LNCaP clone FGC (cell line): ENCODE measurements at places on chromosomes 2 and 18.

- no peak for DNase-seq
Measured at GRCh38 chr2:133885847-133886246, 317.6 kb upstream of the NCKAP5 start.

DNA sequence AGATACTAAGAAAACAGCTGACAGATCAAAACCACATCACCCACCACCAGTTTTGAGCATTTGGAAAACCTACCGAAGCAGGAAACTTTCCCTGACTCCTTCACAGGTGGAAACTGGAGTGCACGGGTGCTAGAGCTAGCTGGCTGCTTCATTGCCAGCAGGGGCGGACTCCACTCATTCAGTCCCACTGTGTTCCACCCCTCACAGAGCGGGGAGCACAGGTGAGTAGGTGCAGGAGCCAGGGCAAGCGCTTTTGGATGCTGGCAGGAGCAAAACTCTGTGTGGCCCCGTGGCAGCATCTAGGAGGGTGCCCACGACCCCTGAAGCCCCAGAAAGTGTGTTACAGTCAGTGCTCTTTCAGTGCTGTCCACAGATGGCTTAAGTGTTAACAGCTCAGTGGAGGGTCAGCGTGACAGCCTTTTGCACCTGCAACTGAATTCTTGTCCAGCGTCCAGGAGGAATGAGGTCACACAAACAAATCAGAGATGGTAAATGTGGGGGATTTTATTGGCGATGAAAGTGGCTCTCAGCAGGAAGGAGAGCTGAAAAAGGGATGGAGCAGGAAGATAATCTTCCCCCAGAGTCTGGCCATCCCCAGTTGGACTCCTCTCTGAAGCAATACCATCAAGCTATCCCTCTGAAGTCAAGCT lies 71.1 kb downstream of the TMEM163 start:
- DNase-seq: no peak

GRCh38 chr2:218780046-218780445 lies 1.9 kb upstream of the CYP27A1 start:
- DNase-seq: no peak

- peak; percentile 6 for DNase-seq
Measured at GRCh38 chr2:33134086-33134771, 187.5 kb downstream of the LTBP1 start.

GRCh38 chr2:177029901-177030300 lies 182.7 kb upstream of the HNRNPA3 start:
- DNase-seq: no peak

- no peak for DNase-seq
Measured at GRCh38 chr2:220473611-220474010, 846.2 kb downstream of the SLC4A3 start.

DNA sequence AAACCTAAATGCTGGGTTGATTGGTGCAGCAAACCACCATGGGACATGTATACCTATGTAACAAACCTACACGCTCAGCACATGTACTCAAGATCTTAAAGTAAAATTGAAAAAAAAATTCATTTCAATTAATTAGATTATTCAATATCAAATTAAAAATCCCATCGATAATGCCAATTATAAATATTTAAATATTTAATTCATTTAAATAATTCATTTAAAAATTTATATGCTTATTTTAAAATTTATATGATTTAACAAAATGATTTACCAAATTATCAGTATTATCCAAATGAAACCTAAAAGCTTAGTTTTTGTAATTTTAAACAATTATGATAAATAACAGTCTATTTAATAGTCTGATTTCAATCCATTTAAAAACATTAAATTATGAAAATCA lies 560.4 kb downstream of the NUP35 start:
- DNase-seq: no peak

DNA sequence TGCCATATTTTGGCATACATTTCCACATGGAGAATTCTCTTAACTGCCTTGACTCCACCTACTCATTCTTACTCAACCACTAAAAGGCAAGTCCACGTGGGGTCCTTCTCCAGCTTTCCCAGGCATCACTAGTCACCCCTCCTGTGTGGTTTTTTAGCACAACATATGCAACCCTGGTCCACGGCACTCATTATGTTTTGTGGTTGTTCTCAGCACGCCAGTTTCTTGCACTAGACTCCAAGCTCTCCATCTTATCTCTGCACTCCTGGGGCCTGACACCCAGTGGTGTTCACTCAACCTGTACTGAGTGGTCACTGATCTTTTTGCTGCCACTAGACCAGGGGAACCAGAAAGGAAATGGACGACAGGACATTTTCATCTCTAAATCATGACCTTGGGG lies 18.0 kb downstream of the MARCHF4 start:
- no peak for DNase-seq

DNA sequence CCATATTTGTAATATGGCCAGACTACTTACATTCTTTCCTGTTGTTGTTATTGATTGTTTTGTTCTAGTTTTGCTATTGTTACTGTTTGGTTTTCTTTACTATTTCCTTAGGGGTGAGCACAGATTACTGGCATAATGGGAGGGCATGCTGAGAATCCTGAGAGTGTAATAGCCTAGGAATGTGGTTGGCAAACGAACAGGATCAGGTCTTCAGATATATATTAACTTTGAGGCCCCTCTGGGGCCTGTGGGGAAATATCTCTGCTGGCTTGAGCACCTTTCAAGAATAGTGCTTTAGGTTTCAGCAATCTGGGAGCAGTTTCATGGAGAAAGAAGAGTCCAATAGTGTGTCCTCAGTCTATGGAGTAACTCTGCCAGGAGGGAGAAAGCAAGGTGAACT lies 144.4 kb downstream of the THSD7B start:
- no peak for DNase-seq

DNA sequence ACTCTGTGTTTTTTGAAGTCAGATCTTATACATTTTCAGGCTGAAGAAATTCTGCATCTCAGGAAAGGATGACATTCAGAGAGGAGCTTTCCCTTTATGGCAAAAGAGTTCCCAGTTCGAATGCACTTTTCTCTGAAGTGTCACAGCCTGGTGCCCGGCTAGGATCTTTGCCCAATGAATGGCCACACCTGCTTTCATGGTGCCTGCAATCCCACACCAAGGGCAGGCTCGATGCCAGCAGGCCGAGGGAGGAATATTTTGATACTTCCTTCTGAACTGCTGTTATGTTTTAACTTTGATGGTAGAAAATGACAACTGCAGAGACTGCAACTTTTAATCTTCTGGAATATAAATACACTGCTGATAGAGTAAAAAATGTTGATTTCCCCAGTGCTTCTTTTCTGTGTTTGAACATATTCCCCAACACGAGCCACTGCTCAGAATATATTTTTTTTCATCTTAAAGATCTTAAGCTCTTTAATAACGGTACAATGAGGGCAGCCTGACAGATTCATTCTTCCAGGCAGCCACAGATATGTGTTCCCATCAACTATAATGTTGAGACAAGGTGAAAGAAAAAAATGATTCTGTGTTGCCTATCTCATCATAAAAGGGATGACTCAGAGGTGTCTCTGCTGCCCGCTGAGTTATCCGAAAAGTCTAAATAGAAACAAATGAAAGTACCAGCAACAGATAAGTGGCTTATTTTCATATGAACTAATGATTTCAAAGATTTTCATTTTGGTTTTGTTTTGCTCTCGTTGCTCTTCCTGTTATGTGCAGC lies 848.5 kb downstream of the DCDC2C start:
- DNase-seq: no peak

GRCh38 chr2:25756536-25756935 lies 83.2 kb upstream of the DTNB start:
- DNase-seq: no peak

- DNase-seq: no peak
Measured at GRCh38 chr18:70554854-70555445, 266.1 kb downstream of the SOCS6 start.

DNA sequence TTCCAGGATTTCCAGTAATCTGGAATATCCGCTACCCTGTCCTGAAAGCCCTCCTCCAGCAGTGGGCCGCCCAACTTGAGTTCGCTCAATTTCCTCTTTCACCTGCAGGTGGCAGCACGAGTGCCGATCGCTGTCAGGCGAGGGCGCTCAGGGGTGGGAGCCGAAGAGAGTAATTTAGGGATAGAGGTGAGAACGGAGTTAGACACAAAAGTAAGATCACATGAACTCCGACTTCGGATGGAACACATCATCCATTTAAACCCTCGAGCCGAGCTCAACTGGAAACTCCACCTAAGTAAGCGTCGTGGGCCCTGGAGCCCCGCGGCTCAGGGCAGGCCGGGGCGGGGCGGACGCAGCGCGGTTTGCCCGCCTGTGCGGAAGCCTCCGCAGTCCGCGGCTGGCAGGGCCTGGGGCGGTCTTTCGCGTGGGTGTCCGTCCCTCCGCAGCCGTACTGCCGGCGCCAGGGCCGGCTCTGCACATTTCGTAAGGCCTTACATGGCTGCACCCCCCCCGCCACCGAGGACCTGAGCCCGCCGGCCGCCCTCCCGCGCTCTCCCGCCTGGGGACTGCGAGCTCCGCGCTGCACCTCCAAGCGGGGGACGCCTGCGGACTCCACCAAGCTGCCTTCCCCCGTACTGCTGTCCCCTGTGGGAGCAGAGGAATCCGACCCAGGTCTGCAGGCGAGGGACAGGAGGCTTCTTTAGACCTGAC lies 61.2 kb downstream of the SEMA4F start:
- DNase-seq: no peak

DNA sequence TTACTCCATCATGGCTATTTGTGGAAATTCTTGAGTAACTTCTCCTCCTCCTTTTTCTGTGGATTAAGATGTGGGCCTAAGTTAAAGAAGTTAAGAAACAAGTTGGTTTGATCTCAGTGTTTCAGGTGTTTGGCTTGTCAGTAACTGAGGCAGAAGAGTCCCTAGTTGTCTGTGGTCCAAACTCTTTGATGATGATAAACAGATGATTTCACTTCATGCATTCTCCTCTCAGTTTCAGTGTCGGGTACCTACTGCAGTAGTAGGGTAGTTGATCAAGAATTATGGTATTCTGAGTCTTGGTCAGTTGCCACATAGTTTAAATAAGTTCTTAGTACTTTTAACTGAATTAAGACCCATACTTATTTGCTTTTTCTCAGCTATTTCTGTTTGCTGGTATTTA lies 85.6 kb downstream of the NCOA1 start:
- no peak for DNase-seq

DNA sequence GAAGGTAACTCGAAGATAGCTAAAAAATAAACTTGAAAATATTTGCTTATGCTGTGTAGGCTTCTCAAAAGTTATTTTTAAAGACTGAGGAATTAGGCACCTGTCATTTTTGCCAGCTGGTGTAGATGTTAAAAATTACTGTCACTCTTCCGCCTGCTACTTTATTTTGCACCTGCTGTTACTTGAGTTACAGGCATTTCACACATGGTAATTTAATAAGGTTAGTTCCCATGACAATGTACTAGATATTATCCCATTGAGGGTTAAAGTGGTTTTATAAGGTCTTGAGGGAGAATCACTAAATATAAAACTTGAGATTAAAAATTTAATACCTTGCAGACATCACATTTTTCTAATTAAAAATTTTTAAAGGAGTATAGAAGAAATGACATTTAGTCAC lies 26.6 kb downstream of the MYL1 start:
- no peak for DNase-seq

DNA sequence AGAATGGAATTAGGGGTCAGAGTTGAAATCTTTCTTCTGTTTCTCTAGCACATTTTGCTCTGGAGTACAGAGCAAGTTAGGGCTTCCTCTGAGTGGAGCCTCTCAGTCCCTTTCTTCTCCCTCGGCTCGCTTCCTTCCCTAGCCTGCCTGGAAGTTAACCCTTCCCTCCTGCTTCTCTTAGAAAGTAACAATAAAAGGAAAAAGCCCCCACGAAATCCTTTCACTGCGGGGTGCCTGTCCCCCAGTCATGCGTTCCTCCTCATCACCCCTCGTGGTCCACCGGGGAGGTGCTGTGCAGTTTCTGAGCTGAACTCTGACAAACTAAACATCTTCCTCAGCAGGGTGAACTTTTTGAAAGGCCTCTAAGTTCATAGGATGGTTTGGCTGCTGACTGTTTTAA lies 2.0 kb downstream of the IGFBP2 start:
- DNase-seq: no peak

GRCh38 chr2:12884713-12885282 lies 168.1 kb downstream of the TRIB2 start:
- DNase-seq: no peak

- no peak for DNase-seq
Measured at GRCh38 chr2:8540552-8541055, 141.3 kb upstream of the ID2 start.

DNA sequence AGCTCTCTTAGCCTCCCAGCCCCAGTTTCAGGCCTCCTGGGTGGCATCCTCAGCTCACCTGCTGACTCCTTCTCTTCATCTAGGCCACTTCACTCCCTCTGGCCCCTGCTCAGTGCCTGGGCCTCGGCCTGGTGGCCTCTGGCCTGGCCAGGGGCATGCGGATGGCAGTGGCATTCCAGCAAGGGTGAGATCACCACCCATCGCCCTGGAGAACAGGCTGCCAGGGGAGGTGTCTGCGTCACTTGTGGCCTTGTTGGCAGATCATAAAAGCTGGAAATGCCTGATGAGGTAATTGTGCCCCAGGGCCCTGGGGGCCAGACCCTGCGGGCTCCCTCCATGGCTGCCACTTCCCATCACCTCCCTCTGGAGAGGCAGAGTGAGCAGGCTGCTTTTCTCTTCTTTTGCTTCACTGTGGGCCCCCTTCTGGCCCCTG lies 72.5 kb upstream of the SMAD2 start:
- no peak for DNase-seq

GRCh38 chr2:203594541-203594940 lies 59.4 kb upstream of the RAPH1 start:
- no peak for DNase-seq

DNA sequence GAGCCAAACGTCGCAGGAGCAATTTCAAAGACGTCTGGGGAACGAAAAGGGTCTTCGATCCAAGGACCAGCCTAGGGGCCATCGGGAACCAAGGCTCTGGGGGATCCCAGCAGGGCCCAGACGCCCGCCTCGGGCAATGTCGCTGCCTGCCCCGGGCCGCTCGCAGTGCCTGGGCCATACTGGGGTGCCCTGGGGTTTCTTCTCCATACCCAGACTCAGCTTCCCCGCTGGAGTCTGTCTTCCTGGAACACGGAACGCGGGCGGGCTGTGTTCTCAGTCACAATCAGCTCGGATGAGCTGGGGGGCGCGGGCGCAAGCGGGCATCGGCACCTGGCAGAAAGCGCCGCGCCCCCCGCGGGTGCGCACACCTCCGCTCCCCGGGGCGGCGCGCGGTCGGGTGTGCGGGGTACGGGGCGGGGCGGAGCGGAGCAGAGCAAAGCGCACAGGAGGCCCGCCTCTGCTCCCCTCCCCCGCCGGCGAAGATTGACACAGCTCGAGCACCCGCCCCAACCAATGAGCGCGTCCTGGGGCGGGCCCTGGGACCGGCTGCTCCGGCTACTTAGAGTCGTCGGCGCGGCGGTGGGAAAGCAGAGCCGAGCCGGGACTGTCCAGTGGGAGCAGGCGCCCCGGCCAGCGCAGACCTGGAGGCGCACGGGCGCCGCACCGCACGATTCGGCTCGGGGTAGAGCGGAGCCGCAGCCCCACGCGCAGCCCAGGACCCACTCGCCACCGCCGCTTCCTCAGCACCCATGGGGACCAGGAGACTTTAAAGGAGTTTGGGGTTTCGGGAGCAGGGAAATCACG lies at the start of gene LRATD1:
TSS of gene LRATD1 (plus strand) at position 585 of the 804 bp plus-strand sequence. CDS start 1,263 bp downstream, outside the sequence.
- no peak for DNase-seq

GRCh38 chr18:75455249-75456198 lies 28.0 kb upstream of the SMIM21 start:
- no peak for DNase-seq

- DNase-seq: no peak
Measured at GRCh38 chr2:170362313-170362870, 184.4 kb downstream of the MYO3B start.
